Cerebellum (tissue), 4 donors: ENCODE measurements at places on chromosomes 11 and 22. TPM values are rescaled to one million over a fixed set of nuclear protein-coding genes. Genes with fewer than 3 reads are reported as not detected.

The C1QTNF5 gene
- 3.4 TPM for total RNA-seq

The TMEM191B gene
- total RNA-seq, result 7.0 TPM

The PRAME gene
- not detected for total RNA-seq

The SUSD2 gene
- 0.54 TPM for total RNA-seq

The SPDYC gene
- not detected for total RNA-seq

The ROBO4 gene
- total RNA-seq, result 7.9 TPM

The FLRT1 gene
- 3.7 TPM for total RNA-seq

The KRTAP5-8 gene
- total RNA-seq, result not detected

The SAA1 gene
- not detected for total RNA-seq

The MRGPRX4 gene
- total RNA-seq, result not detected

The RASGRP2 gene
- 17.5 TPM for total RNA-seq

The IGSF22 gene
- total RNA-seq, result 0.45 TPM

The ASRGL1 gene
- total RNA-seq, result 30.6 TPM

The ASPHD2 gene
- 6.7 TPM for total RNA-seq

The MAP6 gene
- total RNA-seq, result 92.6 TPM

The CNGA4 gene
- total RNA-seq, result 0.36 TPM

The CACNA1I gene
- 0.91 TPM for total RNA-seq

The GAB4 gene
- not detected for total RNA-seq

The PDGFD gene
- 4.8 TPM for total RNA-seq

The HBD gene
- total RNA-seq, result not detected
